AML-193 (cell line): ENCODE measurements at places on chromosomes 6 and 20.
A peak's percentile ranks its signal among the peaks of the same experiment; 100 is the strongest.

- DNase-seq = no peak
Measured at GRCh38 chr20:51131811-51132210, 108.9 kb upstream of the KCNG1 start.

- no peak for DNase-seq
Measured at GRCh38 chr6:15036690-15037245, 209.1 kb upstream of the JARID2 start.

GRCh38 chr20:6583134-6583738 lies 184.2 kb upstream of the BMP2 start:
- DNase-seq = peak; percentile 39

- no peak for DNase-seq
Measured at GRCh38 chr6:136408204-136408603, 118.6 kb upstream of the BCLAF1 start.

DNA sequence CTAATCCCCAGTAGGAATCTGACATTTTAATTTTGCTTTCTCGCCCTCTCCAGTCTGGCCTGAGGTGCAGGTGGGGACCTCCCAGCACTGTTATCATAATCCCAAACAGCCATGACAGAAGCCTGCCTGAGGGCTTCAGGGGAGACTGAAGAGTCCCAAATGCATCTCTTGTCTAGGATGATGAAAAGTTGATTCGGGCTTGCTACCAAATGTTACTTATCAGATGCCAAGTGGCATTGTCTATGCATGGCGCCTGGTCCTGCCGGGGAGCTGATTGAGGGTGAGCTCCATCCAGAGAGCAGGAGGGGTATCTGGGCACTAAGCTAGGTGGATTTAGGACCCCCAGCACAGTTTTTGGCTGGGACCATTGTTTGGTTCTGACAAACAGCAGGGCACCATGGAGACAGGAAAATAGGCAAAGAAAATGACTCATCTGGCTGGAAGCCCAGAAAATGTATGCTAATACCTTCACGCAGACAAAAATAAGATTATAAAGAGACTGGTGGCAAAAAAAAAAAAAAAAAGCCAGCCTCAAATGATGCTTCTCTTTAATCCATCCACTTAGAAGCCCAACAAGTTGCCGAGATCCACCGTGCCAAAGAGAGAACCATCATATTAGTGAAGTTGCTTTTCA lies 513.7 kb upstream of the SULF2 start:
- DNase-seq = no peak

- DNase-seq = no peak
Measured at GRCh38 chr20:61380545-61380915, 128.5 kb downstream of the CDH4 start.

DNA sequence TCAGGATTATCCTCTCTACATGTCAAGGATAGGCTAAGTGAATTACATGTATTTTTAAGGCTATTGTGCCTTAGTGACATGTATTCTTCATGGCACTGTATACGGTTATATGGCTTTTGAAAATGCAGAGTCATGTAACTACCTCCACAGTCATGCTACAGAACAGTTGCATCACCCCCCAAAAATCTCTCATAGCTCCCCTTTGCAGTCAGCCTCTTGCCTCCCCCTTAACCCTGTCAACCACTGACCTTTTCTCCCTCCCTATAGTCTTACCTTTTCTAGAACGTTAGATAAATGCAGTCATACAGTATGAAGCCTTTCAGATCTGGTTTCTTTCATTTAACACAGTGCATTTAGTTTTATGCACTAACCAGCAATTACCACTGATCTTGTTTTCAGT lies 10.3 kb upstream of the RNF24 start:
- DNase-seq = peak; percentile 27

DNA sequence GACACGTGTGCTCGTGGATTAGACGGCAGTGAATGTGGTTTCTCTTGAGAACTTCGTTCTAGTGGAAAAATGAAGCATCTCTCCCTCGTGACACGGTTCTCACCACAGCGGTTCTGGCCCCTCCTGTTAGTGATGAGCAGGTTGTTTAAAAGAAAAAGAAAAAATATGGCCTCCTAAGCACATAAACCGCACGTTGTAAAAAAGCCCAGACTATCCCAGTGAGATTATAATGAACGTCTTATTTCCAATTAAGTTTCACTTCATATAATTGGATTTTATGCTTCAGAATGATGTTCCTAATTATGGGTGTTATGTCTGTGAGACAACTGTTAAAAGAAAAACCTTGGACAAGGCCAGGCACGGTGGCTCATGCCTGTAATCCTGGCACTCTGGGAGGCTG lies 74.5 kb upstream of the FRMD1 start:
- no peak for DNase-seq

DNA sequence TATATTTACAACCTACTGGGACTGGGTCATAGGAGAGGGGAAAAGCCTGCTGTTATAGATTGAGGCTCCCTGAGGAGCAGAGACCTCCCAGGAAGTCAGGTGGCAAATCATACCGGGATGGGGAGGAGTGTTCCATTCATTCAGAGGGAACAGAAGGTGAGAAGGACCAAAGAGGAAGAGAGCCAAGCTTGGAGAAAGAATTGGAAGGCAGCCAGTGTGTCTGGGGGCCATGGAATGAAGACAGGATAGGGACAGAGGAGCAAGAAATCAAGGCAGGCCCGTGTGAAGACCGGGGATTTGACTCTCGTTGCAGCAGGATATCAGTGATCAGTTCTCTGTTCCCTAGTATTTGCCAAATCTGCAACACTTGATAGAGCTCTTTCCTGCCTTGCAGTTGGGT lies 5.7 kb upstream of the ZNF217 start:
- DNase-seq = no peak

GRCh38 chr6:129695373-129696027 lies 14.5 kb downstream of the ARHGAP18 start:
- no peak for DNase-seq

DNA sequence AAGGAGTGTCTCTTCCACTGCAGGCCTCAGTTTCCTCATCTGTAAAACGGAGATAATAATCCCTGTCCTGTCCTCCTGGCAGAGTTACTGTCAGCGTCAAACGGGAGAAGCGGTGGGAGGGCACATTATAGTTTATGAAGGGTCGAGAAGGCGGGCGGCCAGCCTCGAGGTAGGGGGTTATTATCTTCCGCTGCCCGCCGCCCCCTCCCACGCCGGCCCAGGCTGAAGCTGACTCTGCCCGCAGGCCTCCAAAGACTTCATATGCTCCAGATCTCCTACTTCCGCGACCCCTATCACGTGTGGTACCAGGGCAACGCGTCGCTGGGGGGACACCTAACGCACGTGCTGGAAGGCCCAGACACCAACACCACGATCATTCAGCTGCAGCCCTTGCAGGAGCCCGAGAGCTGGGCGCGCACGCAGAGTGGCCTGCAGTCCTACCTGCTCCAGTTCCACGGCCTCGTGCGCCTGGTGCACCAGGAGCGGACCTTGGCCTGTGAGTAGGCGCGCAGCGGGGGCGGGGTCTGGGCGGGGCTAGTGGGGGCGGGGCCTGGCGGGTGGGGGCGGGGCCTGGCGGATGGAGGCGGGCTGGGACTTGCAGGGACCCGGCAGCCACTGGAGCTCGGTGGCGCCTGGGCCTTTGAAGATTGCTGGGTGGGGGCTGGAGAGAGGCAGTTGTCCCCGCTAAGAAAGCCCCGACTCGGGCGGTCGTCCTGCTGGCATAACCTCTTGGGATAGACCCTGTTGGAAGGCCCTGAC lies 2.8 kb downstream of the PROCR start:
- DNase-seq = no peak
